Ovary (tissue), 10 donors: ENCODE measurements at places on chromosomes 7 and 10. TPM values are rescaled to one million over a fixed set of nuclear protein-coding genes. Genes with fewer than 3 reads are reported as not detected.
A peak's percentile ranks its signal among the peaks of the same experiment; 100 is the strongest.

The CRPPA gene
- 3.7 TPM for total RNA-seq

DNA sequence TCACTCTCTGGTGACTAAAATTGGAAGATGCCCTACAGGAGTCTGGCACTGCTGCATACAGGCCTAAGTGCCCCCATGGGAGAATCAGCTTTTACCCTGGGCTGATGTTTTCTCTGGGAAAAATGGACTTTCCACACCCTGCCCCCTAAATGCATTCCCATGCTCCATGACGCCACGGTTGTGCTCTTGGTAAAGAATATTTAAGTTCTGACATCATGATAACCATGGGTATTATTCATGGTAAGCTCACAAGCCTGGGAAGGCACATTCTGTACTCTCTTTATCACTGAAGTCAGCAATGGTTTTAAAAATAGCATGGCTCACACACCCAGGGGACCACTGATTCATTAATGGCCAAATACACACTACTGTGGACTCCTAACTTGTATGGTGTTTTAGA lies 43.4 kb downstream of the HIPK2 start:
- peak; percentile 42 for DNase-seq

DNA sequence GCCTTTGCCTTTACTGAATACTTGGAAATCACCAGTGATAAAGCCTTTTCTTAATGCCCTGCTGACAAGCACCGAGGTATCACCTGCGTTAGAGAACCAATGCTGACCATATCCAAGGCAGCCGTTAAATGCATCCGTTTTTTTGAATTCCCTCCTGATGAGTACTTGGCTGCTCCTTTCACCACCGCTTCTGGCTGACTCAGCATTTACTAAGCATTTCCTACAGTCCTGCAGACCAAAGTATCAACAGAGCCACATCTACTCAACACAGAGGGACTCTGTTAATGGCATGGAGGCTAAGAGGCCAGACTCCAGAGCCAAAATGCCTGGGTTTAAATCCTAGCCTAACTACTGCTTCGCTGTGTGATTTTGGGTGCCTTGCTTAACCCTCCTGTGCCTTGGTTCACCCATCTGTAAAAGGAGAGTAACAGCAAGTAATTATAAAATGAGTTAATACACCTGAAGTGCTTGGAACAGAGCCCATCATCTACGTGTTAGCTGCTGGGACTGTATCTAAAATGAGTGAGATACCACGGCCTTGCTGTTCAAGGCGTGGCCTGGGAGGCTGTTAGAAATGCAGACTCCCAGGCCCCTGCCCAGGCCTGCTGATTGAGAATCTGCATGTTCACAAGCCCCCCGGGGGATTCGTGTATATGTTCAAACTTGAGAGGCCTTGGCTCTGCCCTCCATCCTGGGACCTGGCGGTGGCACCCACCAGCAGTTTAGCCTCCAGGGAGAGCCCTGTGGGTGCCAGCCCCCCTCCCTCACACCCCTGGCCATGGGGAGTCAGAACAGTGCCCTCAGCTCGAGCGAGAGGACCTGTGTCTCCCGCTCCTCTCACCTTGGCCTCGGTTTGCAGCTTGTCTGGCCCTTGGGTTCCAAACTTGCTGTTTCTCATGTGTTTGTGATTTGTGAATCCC lies 30.8 kb upstream of the EFCAB10 start:
- no peak for DNase-seq

- no peak for DNase-seq
Observed at GRCh38 chr7:55303220-55303619, 61.9 kb upstream of the LANCL2 start.

- DNase-seq = no peak
Observed at GRCh38 chr10:14553448-14553847, 221.2 kb downstream of the FAM107B start.

DNA sequence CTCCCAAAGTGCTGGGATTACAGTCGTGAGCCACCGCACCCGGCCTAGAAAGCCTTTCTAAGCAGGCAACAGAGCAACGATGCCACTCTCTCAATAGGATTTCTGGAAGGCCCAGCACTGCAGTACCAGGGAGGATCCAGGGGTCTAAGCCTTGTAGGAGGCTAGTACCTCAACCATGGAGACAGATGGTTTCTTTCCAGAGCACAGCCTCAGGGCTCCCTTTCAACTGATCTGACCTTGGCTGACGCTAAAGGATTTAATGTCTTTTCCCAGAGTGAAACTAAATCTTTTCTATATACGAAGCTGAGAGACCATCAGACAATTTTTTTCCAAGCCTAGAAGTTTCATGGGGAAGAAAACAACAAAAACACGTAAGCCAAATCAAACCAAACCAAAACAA lies 78.0 kb downstream of the WDR11 start:
- no peak for DNase-seq

GRCh38 chr10:97538839-97539238 lies 33.7 kb upstream of the ANKRD2 start:
- DNase-seq = no peak
